ENCODE measurements at places on chromosomes 11 and 22. TPM values are rescaled to one million over a fixed set of nuclear protein-coding genes. Genes with fewer than 3 reads are reported as not detected.

The RAG2 gene
- not detected for total RNA-seq

The UBASH3B gene
- total RNA-seq = 4.2 TPM

The VSTM5 gene
- not detected for total RNA-seq

The PRR33 gene
- total RNA-seq = 1.0 TPM

The RIBC2 gene
- 0.52 TPM for total RNA-seq

The MRGPRX2 gene
- total RNA-seq = not detected

The POU2AF2 gene
- not detected for total RNA-seq

The INTS4 gene
- 40.7 TPM for total RNA-seq

The APOL6 gene
- 5.2 TPM for total RNA-seq

Measured in skeletal muscle tissue (tissue), 5 donors.